Activated CD8-positive, alpha-beta T cell treated with anti-CD3 and anti-CD28 coated beads for 36 hours (primary cell): ENCODE measurements at places on chromosomes 4 and X. TPM values are rescaled to one million over a fixed set of nuclear protein-coding genes. Genes with fewer than 3 reads are reported as not detected.

- no peak overlapping the region for H3K4me3 ChIP-seq
- DNase-seq, result no peak
- no peaks in the 10 kb centered on the region for H3K27me3 ChIP-seq
- H3K36me3 ChIP-seq, result peaks cover 8% of the 10 kb centered on the region
Observed at GRCh38 chr4:128958194-128958593, 135.1 kb downstream of the SCLT1 start.

GRCh38 chr4:2948895-2949781 lies 14.1 kb downstream of the NOP14 start:
- H3K27me3 ChIP-seq, result no peaks in the 10 kb centered on the region
- H3K4me1 ChIP-seq, result peaks cover 31% of the 10 kb centered on the region
- H3K36me3 ChIP-seq, result peaks cover 62% of the 10 kb centered on the region
- no peak overlapping the region for H3K4me3 ChIP-seq
- peak; percentile 28 for DNase-seq

BST1 gene
- total RNA-seq, result 0.65 TPM

GRCh38 chrX:139559383-139560042 lies 29.0 kb downstream of the F9 start:
- no peak overlapping the region for H3K27ac ChIP-seq
- peaks cover 3% of the 10 kb centered on the region for H3K27me3 ChIP-seq

DNA sequence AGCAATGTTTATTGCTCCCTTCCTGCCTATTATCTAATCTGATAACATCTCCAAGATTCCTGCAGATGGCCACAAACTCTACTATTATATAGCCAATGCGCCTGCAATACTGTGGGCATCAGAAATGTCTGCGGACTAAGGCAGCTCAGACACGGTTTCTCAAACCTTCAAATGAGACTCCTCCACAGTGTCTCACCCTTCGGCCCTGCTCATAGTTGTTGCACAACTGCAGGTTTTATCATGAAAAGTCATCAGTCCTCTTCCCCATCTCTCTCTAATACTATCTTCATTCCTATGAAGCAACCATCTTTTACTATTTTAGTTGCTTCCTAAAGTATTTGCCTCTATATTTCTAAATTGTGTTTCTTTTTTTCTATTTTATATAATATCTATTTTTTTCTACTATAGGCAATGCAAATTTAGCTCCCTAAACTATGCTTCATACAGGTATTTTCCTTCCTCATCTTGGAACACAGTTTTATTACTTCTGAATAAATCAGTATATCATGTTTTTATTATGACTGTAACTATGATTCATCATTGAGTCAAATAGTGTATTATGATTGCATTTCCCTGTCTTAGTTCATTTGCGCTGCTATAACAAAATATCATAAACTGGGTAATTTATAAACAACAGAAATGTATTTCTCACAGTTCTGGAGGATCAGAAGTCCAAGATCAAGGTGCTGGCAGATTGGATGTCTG lies 129.7 kb upstream of the EDNRA start:
- H3K27me3 ChIP-seq, result peaks cover 2% of the 10 kb centered on the region
- no peaks in the 10 kb centered on the region for H3K36me3 ChIP-seq
- H3K4me3 ChIP-seq, result no peak overlapping the region
- H3K27ac ChIP-seq, result no peak overlapping the region
- no peaks in the 10 kb centered on the region for H3K4me1 ChIP-seq

- H3K27me3 ChIP-seq, result no peaks in the 10 kb centered on the region
- DNase-seq, result no peak
- H3K4me1 ChIP-seq, result no peaks in the 10 kb centered on the region
- H3K4me3 ChIP-seq, result no peak overlapping the region
Observed at GRCh38 chrX:47900833-47901232, 64.1 kb downstream of the ZNF81 start.

- H3K4me3 ChIP-seq, result no peak overlapping the region
- no peak overlapping the region for H3K27ac ChIP-seq
- H3K4me1 ChIP-seq, result no peaks in the 10 kb centered on the region
- H3K27me3 ChIP-seq, result no peaks in the 10 kb centered on the region
- DNase-seq, result no peak
- H3K36me3 ChIP-seq, result no peaks in the 10 kb centered on the region
Observed at GRCh38 chrX:3268829-3269228, 77.6 kb downstream of the MXRA5 start.

GRCh38 chr4:186953599-186954260 lies 230.1 kb upstream of the FAT1 start:
- no peaks in the 10 kb centered on the region for H3K36me3 ChIP-seq
- no peaks in the 10 kb centered on the region for H3K27me3 ChIP-seq
- no peak overlapping the region for H3K4me3 ChIP-seq
- no peak overlapping the region for H3K27ac ChIP-seq

DNA sequence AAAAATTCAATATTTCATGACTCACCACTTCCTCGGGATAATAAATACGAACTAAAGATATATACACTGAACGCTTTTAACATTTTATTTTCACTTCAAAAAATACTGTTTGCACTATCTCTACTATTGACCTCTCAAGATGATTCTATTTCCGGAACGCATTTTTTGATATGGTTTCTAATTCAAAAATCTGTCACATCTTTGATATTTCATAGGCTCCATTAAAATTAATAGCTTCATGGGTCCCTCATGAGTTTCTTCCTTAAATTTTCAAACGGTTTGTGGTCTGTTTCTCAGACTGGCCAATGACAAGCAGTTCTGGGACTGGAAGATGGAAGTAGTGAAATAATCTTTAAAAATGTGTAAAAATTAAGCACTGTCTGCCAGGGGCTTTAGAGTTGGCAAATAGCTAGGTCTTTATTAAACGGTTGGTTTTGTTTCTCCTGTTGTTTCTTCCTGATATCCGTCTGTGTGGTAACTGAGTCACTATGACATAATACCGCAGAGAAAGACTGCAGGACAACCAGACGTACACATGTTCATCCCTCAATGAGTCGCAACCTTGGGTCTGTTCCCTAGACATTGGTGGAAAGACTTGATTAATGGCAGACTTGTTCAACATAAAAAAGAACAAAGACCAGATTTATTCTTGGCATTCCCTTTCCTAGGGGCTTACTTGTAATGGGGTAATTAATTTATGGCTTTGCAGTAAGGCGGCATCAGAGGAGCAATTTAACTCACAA lies 133.8 kb downstream of the PALLD start:
- H3K4me3 ChIP-seq, result no peak overlapping the region
- no peak overlapping the region for H3K27ac ChIP-seq
- no peak for DNase-seq
- H3K27me3 ChIP-seq, result peaks cover 51% of the 10 kb centered on the region
- peaks cover 6% of the 10 kb centered on the region for H3K4me1 ChIP-seq

DNA sequence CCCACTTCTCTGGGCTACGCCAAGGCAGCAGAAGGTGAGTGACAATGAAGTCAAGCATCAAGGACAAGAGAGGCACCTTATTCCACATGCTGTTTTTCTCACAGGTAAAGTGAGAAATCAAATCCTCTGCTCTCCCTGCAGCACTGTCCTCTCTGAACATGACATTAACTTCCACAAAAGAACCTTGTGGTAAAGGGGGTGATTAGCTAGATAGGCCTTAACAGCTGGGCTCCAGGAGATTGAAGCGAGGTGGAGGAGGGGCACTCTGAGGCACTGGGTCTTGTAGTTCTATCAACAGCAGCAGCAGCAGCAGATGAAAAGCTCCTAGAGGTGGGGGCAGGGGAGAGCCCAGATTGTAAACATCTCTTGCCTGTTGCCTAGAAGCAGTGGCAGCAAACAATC lies 96.8 kb upstream of the CXXC4 start:
- DNase-seq, result no peak
- no peak overlapping the region for H3K27ac ChIP-seq
- H3K4me3 ChIP-seq, result no peak overlapping the region
- no peaks in the 10 kb centered on the region for H3K27me3 ChIP-seq
- no peaks in the 10 kb centered on the region for H3K4me1 ChIP-seq

DNA sequence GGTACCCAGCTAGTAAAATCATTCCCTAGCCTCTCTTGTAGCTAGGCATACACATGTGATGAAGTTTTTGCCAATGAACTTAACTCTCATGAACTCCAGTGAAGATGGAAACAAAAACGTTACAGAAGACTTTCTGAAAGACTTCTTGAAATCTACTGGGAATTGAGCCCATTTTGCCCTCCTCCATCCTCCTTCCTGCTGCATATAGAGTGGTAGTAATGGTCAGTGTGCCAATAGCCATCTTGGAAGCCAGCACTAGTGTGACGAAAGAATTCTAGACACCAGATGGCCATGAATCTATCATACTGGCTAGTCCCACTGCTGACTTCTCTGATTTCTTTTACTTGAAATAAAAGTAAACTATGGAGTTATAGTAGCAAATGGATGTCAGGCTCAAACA lies 30.9 kb upstream of the PPA2 start:
- peaks cover 2% of the 10 kb centered on the region for H3K27me3 ChIP-seq
- no peak overlapping the region for H3K4me3 ChIP-seq
- H3K27ac ChIP-seq, result no peak overlapping the region
- no peaks in the 10 kb centered on the region for H3K36me3 ChIP-seq
- no peak for DNase-seq

NUP62CL gene
- total RNA-seq, result 3.7 TPM

DNA sequence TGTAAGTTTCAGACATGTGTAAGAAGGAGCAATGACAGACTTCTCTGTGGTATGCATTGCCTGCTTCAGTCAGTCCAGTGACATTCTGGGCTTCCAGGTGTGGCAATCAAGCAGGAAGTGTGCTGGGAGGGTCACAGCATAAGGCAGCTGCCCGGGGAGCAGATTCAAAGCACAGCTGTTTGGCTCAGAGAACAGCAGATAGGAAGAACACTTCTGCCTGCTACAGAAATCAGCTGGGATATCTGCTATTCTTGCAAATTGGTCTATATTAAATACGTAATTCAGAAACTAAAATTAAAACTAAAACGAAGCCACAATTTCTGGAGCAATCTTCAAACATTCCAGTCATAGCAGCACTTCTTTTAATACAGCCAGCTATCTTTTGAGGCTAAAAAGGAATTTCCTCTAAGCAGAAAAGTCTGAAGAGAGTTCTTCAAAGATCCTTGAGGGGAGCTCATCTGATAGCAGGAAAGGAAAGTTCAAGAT lies 47.5 kb upstream of the GALNT7 start:
- H3K27me3 ChIP-seq, result no peaks in the 10 kb centered on the region
- no peak for DNase-seq
- H3K4me3 ChIP-seq, result no peak overlapping the region
- H3K4me1 ChIP-seq, result peaks cover 4% of the 10 kb centered on the region
- H3K36me3 ChIP-seq, result no peaks in the 10 kb centered on the region

ETDB gene
- total RNA-seq, result not detected

DNA sequence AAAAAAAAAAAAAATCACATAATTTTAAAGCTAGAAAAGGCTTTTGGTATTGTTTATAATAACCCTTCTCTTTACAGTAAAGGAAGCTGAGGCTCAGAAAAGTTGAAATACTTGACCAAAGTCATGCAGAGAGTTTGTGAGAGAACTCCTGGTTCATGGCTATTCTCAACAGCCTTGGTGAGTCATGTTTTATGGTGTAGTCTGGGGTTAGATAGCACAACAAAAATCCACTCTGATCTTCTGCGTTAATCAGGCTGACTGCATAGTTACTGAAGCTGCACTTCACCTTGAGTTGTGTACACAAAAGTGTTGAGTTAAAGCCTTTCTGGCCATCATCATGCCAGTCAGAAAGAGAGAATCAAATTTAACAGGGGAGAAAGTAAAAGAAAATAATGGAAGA lies 19.3 kb upstream of the SFRP2 start:
- H3K4me3 ChIP-seq, result no peak overlapping the region
- no peaks in the 10 kb centered on the region for H3K36me3 ChIP-seq
- H3K27me3 ChIP-seq, result peaks cover 2% of the 10 kb centered on the region
- peaks cover 28% of the 10 kb centered on the region for H3K4me1 ChIP-seq
- H3K27ac ChIP-seq, result no peak overlapping the region

YY2 gene
- 2.0 TPM for total RNA-seq

- DNase-seq, result no peak
- no peaks in the 10 kb centered on the region for H3K27me3 ChIP-seq
- no peak overlapping the region for H3K4me3 ChIP-seq
- no peak overlapping the region for H3K27ac ChIP-seq
- peaks cover 55% of the 10 kb centered on the region for H3K4me1 ChIP-seq
Observed at GRCh38 chr4:152530600-152530999, 5.3 kb downstream of the FBXW7 start.

DNA sequence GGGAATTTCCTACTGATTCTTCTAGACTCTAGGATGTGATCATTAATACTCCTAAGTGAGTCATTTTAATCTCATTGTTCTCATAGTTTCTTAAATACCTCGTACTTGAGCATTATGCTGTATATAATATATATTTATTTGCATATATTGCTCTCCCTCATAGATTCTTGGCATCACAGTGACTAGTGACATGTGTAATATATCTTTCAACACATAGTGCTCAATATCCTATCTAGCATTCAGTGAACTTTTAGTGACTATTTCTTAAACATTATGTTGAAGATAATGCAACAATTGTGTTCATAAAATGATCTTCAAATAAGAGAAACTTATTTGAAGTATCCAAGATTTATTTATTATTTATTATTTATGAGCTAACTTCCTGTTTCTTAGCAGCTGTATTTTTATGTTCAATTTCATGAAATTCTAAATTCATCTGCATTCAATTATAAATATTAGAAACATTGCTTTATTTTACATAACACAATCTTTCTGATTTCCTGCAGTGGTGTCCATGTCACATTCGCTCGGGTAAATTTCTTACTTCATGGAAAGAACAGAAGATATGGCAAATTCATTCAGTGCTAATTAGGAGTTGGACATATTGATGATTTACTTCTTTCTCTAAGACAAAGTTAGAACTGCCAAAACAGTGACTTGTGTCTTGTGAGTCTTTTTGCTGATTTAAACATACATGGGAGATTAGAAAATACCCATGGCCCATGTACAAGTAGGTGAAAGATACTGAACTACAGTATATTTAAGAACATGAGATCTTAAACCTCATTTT lies 1095.5 kb upstream of the IGFBP7 start:
- H3K27me3 ChIP-seq, result no peaks in the 10 kb centered on the region
- no peak overlapping the region for H3K4me3 ChIP-seq
- no peak for DNase-seq
- no peaks in the 10 kb centered on the region for H3K4me1 ChIP-seq
- no peak overlapping the region for H3K27ac ChIP-seq
- no peaks in the 10 kb centered on the region for H3K36me3 ChIP-seq

- H3K27me3 ChIP-seq, result no peaks in the 10 kb centered on the region
- peaks cover 4% of the 10 kb centered on the region for H3K4me1 ChIP-seq
- no peak for DNase-seq
- no peak overlapping the region for H3K4me3 ChIP-seq
- H3K27ac ChIP-seq, result no peak overlapping the region
- no peaks in the 10 kb centered on the region for H3K36me3 ChIP-seq
Observed at GRCh38 chrX:40755291-40756249, 20.2 kb upstream of the MED14 start.

MAP3K15 gene
- 1.8 TPM for total RNA-seq

DNA sequence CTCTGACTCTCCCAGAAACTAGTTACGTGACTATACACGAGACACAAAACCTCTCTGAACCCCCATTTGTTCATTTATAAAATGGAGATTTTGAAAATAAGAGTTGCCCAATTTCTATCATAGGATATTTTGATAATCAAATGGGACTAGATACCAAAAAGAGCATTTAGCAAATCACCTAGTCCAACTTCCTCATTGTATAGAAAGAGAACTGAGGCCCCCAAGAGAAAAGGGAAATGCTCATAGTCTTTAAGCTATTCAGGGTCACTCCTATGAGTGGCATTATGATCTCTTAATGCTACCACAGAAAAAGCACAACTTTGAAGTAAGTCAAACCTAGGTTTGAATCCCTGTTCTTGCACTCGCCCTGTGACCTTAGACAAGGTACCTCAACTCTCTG lies 62.7 kb downstream of the BMP15 start:
- no peak for DNase-seq
- H3K4me3 ChIP-seq, result no peak overlapping the region
- H3K27me3 ChIP-seq, result peaks cover 1% of the 10 kb centered on the region
- no peaks in the 10 kb centered on the region for H3K4me1 ChIP-seq

GRCh38 chr4:72969976-72970375 lies 99.5 kb downstream of the COX18 start:
- peaks cover 2% of the 10 kb centered on the region for H3K4me1 ChIP-seq
- no peaks in the 10 kb centered on the region for H3K36me3 ChIP-seq
- H3K27ac ChIP-seq, result no peak overlapping the region
- DNase-seq, result no peak
- H3K4me3 ChIP-seq, result no peak overlapping the region
- peaks cover 18% of the 10 kb centered on the region for H3K27me3 ChIP-seq
